Activated naive CD8-positive, alpha-beta T cell treated with anti-CD3 and anti-CD28 coated beads, Interleukin-2, amount 10 ng/mL, durations not matched to agents 7 days and 5 days (primary cell): ENCODE measurements at places on chromosomes 6 and 20. TPM values are rescaled to one million over a fixed set of nuclear protein-coding genes. Genes with fewer than 3 reads are reported as not detected.

The SOX18 gene
- 0.51 TPM for total RNA-seq

- DNase-seq, result no peak
Observed at GRCh38 chr6:72064399-72064975, 178.1 kb downstream of the RIMS1 start.

GRCh38 chr6:88997327-88997726 is 33.9 kb upstream of the RNGTT start:
- no peak for DNase-seq

DNA sequence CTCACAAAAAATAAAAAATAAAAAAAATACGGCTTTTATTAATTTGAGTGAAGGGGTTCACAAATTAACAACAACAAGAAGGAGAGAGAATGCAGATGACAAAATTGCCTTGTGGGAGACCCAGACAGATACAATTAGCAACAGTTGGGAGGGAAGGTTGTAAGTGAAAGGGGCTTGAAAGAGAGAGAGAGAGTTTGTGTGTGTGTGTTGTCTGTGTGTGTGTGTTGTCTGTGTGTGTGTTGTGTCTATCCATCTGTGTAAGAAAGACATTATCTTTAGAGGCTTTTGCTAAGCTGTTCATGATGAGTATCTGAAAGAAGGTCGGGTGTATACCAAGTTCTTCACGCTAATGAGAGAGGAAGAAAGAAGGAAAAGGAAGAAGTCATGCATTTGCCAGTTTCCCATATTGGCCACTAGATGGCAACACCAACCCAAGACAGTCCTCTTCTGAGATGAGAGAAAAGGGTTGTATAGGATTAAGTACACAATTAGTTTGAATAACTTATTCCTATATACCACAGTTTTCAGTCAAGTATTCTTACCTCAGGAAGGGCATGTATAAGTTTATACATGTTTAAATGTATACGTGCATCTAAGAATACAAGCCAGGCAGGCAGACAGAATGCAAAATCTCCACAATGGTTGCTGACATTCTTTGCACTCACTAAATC is 63.7 kb upstream of the CD2AP start:
- DNase-seq, result no peak

The MLN gene
- not detected for total RNA-seq

The C6orf15 gene
- not detected for total RNA-seq

GRCh38 chr20:2658414-2659354 is 5.3 kb downstream of the IDH3B start:
- DNase-seq, result no peak

GRCh38 chr20:62633598-62634329 is 8.5 kb upstream of the SLCO4A1 start:
- DNase-seq, result no peak

GRCh38 chr6:2502998-2503674 is 247.6 kb downstream of the MYLK4 start:
- DNase-seq, result no peak

The ZNF165 gene
- total RNA-seq, result 1.2 TPM

DNA sequence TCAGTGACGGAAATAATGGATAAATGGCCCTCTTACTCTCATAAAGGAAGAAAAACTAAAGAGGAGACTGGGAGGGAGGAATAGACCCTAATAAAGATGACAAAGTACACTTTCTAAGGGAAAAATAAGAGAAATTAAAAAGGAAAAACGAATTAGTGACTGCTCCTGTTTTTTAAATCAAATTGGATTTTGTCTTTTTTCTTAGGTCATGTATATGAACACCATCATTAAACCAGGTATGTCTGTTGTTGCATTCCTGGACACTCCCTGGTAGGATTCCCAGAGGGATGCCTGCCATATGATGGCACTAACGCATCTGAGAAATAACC is 59.4 kb upstream of the BTN3A2 start:
- DNase-seq, result no peak

DNA sequence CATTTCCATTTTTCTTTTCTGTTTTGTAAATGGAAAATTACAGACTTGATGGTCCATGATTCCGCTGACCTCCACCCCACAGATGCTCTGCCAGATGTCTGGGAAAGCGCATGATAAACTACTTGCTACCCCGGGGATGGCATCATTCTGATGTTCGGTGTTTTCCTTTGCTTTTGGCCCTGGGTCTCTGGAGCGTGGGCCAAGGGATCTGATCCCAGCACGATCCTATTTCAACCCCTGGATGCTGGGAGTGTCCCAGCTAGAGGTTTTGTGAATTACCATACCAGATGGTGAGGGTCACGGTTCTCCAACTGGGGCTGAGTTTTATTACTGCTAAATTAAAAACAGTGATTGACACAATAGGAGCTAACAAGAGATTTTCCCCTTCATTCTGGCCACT is 25.2 kb upstream of the MYLIP start:
- no peak for DNase-seq

DNA sequence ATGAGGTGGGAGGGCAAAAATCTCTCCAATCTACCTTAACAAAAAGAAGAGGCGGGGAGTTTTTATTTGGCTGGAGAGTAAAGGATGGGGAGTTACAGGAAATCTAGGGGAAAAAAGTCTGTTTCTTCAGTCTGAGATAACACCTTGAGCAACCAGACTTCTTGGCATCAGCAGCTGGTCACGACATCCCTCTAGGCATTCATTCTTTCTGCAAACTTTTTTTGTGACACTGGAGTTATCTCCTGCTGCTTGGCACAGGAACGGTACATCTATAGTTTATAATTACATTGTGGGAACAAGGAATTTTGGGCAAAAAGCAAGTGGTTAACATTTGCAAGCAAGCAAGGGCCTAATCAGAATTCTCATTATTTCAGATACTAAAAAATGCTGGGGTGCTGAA is 50.6 kb upstream of the IFNGR1 start:
- no peak for DNase-seq
